Forelimb muscle (tissue), 1 donor: ENCODE measurements at places on chromosomes 5 and 9. TPM values are rescaled to one million over a fixed set of nuclear protein-coding genes. Genes with fewer than 3 reads are reported as not detected.

DNA sequence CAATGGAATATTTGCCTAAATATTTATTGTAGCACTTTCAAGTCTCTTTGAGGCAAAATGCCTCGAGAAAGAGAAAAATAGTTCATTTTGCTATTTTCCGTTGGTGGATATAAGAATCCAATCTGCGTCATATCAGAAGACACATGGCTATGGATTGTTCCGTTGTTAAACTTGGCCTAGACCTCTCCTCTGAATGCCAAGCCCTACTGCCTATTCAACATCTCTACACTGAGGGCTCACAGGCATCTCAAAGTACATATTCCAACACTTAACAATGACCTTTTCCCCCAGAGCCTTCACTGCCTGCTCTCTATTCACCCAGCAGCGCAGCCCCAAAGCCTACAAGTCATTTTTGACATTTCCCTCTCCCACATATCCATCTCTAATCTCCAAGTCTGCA is 350.1 kb downstream of the GLIS3 start:
- no peak for DNase-seq

GRCh38 chr9:37236822-37237221 is 116.4 kb downstream of the ZCCHC7 start:
- no peak for DNase-seq

DNA sequence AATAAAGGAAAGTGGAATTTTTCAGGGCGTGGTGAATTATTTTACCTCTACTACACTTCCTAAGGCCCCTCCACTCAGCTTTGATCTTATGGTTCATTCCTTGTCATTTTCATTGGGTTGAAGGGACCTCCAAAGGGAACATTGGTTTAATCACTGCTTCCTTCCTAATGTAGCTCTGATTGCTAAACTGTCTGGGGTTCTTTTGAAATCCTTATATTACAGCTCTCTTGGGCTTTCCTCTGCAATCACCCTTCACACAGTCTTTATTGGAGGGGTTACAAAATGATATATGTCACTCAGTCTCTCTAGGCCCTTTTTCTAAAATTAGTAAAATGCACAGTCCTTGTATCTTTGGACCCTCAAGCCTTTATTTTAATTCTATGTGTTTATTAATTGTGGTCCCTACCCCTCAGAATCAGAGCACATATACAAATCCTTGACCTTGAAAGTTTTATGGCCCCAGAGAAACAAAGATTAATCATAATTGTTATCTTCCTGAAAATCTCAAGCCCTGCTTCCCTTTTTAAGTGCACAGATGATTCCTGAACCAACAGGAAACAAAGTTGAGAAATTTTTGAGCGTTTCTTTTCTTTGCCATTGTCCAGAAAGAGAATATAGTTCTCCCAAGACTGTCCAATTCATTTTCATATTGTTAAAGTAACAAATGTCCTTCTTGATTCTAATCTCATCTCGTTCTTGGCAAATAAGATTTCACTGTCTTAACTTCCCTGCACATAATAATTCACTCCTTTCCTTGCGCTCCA is 330.0 kb downstream of the ARRDC3 start:
- no peak for DNase-seq

Gene PCDHB16
- 2.5 TPM for polyA plus RNA-seq

Gene SLIT3
- 6.8 TPM for polyA plus RNA-seq

Gene FBP2
- polyA plus RNA-seq, result 91.5 TPM

Gene ZDHHC11
- polyA plus RNA-seq, result 8.7 TPM
